ENCODE measurements at places on chromosomes 5 and 9.

GRCh38 chr9:93059011-93059714, 662 bp downstream of the SUSD3 start:
- DNase-seq = peak; percentile 49

DNA sequence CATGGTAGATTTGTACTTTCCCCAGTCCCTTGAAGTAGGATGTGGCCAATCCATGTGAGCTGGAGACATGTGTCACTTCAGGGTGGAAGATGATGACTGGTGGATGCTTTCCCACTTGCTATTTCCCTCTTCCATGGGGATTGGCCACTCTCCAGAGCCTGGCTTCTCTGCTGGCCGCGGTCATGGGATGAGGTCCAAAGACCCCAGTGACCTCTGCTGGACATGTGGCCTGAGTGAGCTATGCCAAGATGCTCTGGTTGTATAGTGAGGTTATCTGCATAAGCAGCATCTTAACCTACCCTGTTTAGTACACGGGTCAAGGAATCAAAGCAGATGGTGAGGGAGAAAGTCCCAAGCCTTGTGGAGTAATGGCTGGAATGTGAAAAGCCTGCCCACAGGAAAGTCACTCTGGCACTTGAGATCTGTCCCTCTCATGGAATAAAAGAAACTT, 47.1 kb downstream of the SH3PXD2B start:
- DNase-seq = no peak

DNA sequence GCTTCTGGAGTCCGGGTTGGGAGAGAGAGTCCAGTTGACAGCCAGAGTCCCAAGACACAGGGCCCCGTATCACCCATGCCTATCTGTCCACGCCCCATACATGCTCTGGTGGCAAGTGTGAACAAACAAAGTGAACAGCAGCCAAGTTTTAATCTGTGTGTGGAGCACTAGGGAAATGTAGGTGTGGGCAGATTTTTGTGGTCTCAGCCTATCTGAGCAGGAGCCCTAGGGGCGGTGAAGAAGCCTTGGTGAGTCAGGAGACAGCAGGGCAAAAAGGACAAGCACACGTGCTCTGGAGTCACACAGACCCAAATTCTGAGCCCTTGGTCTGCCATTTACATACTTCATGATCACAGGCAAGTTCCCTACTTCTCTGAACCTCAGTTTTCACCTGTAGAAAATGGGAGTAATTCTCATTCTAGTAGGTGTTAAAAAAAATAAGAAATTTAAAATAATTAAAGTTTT, 23.2 kb downstream of the EGR1 start:
- peak; percentile 42 for DNase-seq

GRCh38 chr5:133827011-133827410, 141.4 kb downstream of the C5orf15 start:
- no peak for DNase-seq

DNA sequence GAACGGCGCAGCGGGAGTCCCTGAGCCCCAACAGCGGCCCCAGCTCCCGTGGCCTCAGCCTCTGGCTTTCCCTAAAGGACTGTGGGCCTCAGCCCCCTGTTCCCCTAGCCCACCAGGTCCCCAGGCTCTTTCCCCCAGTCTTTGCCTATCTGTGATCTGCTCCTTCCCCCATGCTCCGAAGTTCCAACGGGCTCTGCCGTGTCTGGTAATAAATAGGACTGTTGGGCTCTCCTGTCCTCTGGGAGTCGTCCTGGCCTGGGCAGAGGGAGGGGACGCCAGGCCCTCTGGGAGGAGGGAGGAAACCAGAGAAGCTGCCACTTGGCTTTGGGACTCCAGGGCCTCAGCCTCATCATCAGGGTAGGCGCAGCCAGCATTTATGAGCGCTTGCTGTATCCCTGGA, 28.1 kb downstream of the ADGRD2 start:
- DNase-seq = no peak

- DNase-seq = peak; percentile 66
Observed at GRCh38 chr9:78601957-78602565, 305.1 kb downstream of the PSAT1 start.

DNA sequence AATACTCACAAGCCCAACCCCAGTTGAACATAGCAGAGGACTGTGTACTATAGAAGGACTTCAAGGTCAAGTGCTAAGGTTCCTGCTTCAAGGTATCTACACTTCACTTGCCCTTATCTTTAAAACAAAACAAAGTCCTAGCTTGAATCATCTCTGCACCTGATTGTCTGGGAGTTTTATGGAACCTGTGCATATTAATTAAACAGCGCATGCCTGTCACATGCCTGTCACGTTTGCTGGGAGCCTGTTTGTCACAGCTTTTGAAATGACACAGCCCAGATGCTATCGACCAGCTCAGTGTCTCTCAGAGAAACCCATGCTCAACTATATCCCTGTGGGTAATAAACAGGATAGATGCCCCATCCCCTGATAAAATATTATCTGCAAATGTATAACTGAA, 476.0 kb downstream of the ZSWIM6 start:
- DNase-seq = no peak

GRCh38 chr5:132445930-132446329, 44.6 kb downstream of the IRF1 start:
- no peak for DNase-seq

- DNase-seq = no peak
Observed at GRCh38 chr5:15069407-15069905, 197.9 kb upstream of the ANKH start.

- DNase-seq = no peak
Observed at GRCh38 chr9:14561929-14562405, 131.3 kb downstream of the ZDHHC21 start.

DNA sequence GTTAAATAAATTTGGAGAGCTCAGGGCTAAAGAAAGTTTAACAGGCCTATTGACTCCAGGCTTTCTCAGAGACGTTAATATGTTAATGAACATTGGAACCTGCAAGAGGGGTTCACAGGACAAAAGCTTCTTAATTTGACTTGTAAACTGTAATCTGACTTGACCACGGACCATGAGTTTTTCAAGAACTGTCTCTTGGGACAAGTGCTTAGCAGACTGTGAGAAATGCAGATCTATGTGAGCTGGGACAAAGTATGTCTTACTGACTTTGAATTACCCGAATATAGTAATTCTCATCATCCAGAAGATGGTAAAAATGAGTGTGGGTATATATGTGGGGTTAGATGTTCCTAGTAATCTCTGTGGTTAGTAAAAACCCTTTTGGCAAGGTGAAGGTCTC, 186.6 kb downstream of the ATP10B start:
- no peak for DNase-seq

DNA sequence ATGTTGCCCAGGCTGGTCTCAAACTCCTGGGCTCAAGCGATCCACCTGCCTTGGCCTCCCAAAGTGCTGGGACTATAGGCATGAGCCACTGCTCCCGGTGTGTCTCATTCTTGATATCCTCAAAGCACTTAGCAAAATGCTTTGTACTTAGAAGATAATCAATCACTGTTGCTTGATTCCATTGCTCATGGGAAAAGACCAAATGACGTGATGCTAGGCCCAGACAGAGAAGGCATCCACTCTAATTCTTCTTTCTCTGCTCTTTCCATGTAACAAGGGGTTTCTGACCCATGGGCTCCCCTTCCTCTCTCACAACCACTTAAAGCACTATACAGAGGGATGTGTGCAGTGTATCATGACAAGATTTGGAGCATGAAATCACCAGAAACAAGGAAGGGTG, 83.0 kb downstream of the APBA1 start:
- no peak for DNase-seq

DNA sequence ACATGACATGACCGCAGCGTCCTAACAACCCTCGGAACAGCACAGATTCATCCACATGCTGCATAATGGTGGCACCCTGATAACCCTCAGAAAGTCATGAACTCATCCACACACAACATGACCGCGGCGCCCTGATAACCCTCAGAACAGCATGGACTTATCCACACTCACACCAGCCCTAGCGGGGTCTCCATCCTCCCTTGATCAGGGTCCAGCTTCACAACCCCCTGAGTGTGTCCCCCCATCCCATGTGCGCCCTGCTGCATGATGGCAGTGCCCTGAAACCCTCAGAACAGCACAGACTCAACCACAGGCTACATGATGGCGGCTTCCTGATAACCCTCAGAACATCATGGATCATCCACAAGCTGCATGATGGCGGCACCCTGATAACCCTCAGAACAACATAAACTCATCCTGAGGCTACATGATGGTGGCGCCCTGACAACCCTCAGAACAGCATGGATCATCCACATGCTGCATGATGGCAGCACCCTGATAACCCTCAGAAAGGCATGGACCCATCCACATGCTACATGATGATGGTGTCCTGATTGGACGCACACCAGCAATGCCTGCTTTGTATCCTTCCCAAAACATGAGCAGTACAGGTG, 28.3 kb downstream of the SLC6A3 start:
- no peak for DNase-seq

DNA sequence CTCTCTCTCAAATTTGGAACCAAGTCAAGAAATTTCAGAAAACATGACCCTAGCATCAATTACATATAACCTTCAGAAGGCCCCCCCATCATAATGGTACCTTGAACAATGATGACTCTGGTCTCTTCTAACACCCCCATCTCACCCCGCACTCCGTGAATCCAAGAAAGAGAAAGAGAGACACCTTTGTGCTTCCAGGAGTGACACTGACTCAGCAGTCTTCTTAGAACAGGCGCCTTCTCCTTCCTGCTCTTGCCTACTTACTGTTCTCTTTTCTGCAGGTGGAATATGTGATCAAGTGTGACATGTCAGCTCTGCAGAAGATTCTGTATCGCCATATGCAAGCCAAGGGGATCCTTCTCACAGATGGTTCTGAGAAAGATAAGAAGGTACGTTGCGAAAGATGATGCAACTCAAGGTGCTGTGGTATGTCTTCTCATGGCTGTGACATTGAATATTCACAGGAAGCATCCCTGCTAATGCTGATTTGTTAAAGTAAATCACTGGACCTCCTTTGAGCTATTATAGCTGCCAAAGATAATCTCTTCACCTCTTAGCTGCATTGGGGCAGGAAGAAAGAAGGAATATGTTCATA, 81.3 kb downstream of the SMARCA2 start:
- no peak for DNase-seq

DNA sequence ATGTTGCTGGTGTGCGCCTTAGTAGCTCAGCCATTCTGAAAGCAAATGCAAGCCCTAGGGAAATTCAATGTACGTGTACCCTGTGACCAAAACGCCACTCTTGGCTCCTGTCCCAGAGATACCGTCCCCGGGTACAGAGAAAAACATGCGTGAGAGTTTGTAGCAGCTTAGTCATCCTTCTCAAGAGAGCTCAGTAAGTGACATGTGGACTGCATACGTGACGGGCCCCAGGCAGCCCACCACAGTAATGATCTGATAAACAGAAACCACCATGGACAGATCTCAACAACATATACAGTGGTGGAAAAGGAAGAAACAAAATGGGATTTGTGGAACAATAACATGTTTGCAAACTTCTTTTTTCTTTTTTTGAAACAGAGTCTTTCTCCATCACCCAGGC, 45.1 kb downstream of the S1PR3 start:
- DNase-seq = peak; percentile 81

DNA sequence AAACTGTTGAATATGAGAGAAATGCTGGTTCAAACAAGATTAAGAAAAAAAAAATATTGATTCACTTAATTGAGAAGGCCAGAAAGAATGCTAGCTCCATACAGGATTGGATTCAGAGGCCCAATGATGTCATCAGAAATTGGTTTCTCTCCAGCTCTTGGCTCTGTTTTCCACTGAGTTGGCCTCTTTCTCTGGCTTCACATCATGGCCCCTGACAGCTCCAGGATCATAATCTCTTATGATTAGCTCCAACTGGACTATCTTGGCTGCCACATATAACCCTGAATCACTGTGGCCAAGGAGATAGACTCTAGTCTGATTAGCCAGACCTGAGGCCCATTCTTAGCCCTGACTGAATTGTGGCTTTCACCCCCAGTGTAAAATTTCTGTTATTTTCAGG, 244.7 kb upstream of the GRAMD2B start:
- DNase-seq = no peak

DNA sequence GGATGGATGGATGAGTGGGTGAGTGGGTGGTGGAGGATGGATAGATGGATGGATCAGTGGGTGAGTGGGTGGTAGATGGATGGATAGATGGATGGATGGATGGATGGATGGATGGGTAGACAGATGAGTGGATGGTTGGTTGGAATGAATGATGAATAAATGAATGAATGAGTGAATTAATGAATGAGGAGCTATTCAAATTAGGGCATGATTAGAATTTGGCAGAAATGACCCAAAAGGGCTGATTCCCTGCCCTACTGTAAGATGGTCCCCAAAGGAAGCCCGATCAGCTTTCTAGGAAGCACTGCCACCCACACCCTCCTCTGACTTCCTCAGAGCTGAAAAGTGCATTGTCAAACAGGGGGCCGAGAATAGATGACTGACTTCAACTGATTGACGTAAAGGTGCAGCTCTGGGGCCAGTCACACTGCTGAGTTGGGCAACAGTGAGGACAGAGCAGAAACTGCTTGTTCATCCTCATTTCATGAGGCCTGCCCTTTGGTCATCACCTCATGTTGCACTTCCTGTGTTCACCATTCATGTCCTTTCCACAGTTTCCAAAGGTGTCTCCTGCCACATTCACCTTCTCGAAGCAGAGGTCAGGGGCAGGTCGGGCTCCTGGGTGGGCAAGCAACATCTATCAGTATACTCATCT, 34.3 kb downstream of the NIPAL4 start:
- DNase-seq = peak; percentile 86

DNA sequence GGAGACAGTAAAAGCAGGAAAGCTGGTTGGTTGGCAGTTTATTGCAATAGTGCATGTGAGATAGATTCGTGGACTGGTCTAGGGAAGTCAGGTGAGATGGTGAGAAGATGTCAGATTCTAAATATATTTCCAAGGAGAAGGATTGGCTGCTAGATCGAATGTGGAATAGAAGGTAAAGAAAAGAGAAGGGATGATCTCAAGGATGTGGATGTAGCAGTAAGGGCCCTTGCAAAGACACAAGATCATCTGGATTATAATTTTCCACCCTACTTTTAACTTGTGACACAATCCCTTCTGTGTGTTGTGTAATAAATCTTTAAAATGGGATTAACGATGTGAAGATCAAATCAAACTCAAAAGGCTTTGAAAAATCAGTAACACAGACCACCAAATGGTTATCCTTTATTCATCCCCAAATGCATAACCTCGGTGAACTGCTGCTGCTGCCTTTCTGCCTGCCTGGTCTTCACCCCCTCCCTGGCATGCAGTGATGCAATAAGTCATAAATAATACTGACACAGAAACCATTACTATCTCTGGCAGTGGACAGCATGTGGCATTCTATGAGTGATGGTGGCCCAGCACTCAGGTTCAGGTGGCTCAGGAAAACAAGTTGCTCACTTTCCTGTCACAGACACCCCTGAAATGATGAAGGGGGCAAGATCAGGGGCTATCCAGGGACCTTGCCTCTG, 178.4 kb downstream of the FAM114A2 start:
- DNase-seq = no peak

GRCh38 chr9:84807870-84808390, 138.4 kb downstream of the NTRK2 start:
- DNase-seq = no peak

DNA sequence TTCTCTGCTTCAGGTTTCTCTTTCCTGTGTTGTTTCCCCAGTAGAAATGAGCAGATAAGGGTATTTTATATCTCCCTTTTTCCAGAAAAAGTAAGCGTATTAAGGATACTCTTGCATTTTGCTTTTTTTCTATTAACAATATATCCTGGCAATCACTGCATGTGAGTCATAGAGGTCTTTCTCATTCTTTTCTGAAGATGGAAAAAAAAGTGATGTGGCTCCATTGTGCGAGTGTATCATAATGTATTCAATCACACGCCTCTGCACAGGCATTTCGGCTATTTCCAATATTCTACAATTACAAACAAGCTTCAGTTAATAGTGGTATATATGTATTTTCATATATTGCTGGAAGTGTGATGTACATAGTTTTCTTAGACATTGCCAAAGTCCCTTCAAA, 155.9 kb downstream of the MED27 start:
- no peak for DNase-seq

All from suppressor macrophage treated with lipopolysaccharide for 4 hours (primary cell).